ENCODE measurements at places on chromosomes 7 and 10.

GRCh38 chr7:81075150-81075549 lies 156.3 kb upstream of the SEMA3C start:
- DNase-seq: peak; percentile 15

DNA sequence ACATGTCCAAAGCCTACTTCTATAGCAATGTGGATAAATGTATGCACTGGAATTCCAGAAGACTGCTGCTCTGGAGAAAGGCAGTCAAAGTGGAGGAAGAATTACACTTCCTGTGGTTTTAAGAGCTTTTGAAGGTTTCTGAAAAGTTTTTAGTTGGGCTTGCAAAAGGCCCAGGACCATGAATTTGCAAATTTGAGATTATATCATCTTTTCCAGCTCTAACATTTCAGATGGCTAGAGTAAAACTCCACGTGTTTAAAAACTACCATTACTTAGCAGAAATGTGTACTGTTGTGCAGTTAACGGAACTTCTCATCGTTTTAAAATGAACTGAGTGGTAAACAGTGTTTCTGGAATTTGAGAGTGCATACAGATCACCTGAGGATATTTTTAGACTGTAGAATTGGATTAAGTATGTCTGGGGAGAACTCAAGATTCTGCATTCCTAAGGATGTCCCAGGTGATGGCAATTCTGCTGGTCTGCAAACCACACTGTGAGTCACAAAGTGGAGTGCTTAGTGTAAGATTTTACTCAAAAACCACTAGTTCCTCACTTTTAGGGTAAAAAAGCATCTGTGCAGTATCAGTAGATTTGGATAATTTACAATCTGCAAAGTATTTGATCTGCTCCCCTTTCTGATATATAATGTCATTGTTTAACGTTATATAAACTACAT lies 32.9 kb upstream of the CCDC71L start:
- no peak for DNase-seq

DNA sequence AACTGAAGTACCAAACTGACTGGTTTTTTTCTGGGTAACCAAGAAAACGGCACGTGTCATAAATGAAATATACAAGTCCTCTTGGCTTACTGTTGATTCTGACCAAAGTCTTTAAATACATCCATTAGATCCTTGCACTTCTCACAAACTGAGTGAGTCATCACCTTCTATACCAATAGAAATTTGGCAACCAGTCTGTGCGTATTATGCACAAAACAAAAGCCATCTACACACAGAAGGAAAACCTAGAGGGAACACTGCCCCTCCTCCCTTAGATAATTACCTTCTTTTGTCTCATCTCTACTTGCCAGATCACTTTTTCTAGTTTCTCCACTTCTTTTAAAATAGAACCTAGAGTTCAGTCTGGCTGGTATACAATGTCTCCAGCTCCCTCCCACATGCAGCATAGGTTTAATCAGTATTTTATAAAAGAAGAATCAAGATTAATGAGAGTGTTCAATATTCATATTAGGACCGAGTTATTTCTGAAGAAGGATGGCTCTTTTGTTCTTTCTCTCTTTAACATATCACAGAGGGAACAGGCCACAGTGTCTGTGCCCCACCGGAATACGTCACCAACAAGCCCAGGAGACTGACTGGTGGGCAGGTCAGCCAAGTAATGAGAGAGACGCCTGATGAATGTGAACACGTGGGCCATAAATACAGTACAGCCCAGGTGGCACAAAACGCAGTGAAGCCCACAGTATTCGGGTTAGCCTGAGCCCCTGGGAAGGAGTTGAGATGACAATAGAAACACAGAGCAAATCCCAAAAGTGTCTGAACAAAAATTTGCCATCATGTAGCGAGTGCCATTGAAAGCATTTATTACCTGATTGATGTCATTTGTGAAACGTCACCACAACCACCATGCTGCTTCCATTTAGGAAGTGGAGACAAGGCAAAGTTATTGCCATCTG lies 91.3 kb downstream of the KIAA1549 start:
- no peak for DNase-seq

DNA sequence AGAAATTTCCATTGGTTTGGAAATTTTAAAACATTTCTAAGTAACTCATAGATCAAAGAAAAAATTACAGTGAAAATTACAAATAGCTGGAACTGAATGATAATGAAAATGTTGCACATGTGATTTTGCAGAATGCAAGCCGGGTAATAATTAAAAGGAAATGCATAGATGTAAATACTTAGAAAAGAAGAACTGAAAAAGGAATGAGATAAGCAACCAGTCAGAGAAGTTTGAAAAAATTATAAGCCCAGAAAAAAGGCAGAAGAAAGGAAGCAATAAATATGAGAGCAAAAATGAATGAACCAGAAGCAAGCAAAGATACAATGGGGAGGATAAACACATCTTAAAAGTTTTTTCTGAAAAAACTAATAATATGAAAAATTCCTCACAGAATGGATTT lies 3.2 kb upstream of the TMEM273 start:
- no peak for DNase-seq

GRCh38 chr7:138935465-138936011 lies 45.7 kb downstream of the KIAA1549 start:
- peak; percentile 41 for DNase-seq

GRCh38 chr7:130926001-130926691 lies 192.1 kb upstream of the KLF14 start:
- DNase-seq: no peak

DNA sequence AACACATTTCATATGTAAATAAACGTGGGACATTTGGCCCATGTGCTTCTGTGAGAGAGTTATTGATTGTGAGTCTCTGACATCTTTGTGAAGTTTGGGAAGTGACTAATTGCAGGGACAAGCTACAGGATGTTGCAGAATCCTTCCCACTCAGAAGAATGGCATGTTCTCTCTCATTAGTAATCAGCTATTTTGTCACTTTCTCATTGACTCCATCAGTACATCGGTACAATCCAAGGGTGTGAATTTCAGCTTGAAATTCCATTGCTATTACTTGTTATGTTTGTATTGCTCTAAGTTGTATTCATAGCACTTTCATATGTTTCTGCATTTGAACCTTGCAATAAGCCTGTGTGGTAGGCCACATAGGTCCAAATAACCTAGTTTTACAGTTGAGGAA lies 100.0 kb upstream of the KCNMA1 start:
- DNase-seq: peak; percentile 67

GRCh38 chr10:11409357-11409756 lies 202.1 kb downstream of the USP6NL start:
- no peak for DNase-seq

DNA sequence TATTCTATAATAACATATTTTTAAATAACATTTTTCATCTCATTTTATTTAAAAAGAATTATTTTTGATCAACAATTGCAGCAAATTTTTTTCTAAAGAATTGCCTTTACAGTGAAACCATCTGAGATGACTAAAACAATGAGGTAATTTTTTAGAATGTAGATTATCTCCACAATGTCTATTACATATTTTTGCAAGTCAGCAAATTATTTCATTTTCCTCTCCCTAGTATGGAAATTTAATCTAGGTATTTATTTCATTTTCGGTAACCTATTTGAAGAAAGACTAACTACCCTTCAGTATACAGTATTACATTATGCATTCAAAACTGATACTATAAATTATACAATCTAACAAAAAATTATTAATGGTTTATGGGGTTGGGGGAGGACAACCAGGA lies 213.2 kb upstream of the SP4 start:
- DNase-seq: no peak

GRCh38 chr10:97179731-97180362 lies 5.9 kb downstream of the SLIT1 start:
- DNase-seq: no peak

- DNase-seq: peak; percentile 10
Measured at GRCh38 chr10:31808258-31809218, 120.1 kb downstream of the ARHGAP12 start.

- DNase-seq: no peak
Measured at GRCh38 chr7:50273301-50273700, 31.2 kb upstream of the IKZF1 start.

GRCh38 chr7:139647085-139647484 lies 123.6 kb downstream of the CLEC2L start:
- no peak for DNase-seq

- DNase-seq: peak; percentile 98
Measured at GRCh38 chr10:97584060-97584797, at the start of gene HOGA1. TSS of gene HOGA1 (plus strand) at chr10:97584389. CDS start at chr10:97584704, 315 bp downstream.

DNA sequence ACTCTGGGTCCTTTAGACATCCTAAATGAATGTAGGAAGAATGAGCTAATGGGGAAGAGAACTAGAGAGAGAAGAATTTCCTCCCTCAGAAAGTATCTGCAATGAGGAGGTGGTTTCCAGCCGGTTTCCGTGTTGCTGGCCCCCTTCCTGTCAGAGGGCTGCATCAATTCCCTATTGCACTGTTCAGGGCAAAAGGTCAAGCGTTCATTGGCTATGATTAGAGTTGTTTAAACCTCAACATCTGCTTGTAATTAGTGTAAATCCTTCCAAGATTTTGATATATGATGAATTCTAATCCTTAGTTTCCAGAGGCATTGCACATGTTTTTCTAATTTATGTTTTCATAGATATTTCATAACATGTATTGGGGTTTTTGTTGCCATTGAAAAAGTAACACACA lies 107.3 kb upstream of the SGCE start:
- DNase-seq: no peak

DNA sequence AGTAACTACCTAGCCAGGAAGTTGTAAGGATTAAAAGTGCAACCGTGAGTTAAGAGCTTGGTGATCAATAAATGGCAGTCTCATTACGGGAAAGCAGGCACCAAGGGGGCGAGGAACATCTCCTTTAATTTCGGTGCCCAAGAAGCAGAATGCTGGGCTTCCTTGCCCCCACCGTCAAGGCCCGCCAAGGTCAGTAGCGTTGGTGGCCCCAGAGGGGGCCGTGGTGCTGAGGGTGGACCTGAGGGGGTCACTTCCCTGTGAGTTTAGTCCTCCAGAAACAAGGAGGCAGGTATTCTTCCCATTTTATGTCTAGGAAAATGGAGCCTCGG lies 408 bp upstream of the MINDY4 start:
- no peak for DNase-seq

- no peak for DNase-seq
Measured at GRCh38 chr7:50272808-50273207, 31.7 kb upstream of the IKZF1 start.

GRCh38 chr7:45240273-45240771 lies 82.7 kb downstream of the RAMP3 start:
- DNase-seq: no peak

DNA sequence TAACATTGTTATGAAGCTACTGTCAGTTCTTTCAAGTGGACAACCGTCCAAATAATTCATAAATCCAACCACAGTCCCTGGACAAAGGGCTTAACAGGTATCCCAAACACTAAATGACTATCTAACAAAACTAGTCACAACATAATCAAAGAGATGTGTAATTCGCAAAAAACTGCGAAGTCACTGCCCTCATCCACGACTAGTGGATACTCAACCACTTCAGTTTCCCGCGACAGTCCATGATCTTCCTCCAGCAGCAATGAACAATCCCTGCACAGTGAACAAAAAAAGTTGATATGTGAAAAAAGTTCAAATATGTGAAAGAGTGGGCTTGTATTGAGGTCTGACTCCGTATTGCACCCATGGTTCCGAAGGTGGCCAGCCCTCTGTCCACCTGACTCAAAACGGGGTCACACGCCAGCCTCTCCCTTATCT lies 287 bp downstream of the DCLRE1A start:
- no peak for DNase-seq

- DNase-seq: no peak
Measured at GRCh38 chr7:132250480-132251326, 325.6 kb downstream of the PLXNA4 start.

DNA sequence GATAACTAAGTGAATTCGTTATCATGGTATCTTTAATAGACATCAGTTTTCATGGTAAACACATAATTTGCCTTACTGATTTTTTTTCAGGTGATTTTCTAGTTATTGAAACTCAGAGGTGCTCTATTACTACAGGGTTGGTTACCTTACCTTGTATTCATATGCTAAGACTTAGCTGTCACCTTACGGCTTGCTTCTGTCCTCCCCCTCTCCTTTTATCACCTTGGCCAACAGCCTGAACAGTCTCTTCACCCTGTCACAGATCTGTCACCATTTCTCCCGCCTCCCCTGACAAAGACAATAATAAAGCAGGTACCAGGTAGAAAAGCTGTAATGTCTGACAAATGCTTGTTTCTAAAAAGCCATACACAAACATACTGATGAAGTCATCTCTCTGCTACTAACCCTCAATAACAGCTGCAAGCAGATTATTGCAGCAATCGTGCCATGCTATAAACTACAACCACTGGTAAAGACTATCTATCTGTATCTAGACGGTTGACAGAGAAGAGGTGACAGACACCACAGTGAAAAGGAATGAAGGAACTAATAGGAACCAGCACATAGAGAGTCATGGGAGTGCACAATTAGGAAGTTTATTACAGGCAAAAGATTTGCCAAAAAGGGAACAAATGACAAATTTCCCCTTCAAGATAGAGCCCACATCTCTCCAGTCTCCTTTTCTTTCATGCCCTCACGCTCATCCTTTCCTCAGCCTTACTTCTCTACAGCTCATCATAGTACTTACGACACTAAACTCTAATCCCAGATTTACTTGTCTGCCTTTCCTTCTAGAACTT lies 57.2 kb downstream of the ARHGAP12 start:
- no peak for DNase-seq

DNA sequence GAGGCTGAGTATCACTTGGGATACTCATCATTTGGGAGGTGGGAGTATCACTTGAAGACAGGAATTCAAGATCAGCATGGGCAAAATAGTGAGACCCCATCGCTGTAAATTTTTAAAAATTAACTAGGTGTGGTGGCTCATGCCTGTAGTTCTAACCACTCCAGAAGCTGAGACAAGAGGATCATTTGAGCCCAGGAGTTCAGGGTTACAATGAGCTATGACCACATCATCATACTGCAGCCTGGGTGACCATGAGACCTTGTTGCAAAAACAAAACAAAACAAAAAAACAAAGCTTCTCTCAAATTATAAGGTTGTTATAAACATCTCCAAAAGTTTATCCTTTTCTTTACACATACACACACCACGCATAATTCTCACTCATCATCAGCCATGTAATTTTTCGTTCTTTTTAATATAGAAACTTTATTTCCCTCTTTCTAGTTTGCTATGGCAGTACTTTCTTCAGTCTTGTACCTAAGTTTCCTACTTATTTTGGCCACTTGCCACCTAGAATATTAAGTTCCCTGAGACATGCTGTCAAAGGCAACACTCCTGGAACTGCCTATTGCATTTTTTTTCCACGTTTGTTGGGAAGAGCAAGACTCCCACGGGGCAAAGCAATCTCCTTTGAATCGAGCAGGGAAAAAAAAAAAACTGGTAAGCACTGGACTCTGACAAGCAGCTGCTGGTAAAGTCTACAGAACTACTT lies 37.1 kb downstream of the SKIDA1 start:
- DNase-seq: peak; percentile 51

- DNase-seq: no peak
Measured at GRCh38 chr7:15215616-15216015, 313.1 kb upstream of the DGKB start.

DNA sequence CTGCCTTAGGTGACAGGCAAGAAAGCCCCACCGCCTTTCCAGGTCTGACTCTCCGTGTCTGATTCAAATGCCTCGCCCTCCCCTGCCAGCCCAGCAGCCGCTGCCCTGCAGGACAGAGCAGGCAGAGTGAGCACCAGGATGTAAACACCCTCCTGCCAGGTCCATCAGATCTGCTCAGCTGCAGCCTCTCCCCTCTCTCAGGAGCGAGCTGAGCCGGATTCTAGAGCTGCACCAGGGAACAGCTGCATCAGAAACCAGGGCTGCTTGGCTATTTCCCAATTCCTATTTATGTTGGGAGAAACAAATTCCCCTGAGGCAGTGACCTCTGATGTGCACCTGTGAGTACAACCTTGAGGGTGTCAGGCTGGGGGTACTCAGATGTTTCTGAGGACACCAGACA lies 121.5 kb upstream of the ZMIZ1 start:
- DNase-seq: no peak

Measured in NCI-H226 (cell line).